ENCODE measurements at places on chromosomes 12 and 14.

GRCh38 chr12:51371295-51371953, 19.8 kb downstream of the GALNT6 start:
- peak; percentile 96 for DNase-seq

DNA sequence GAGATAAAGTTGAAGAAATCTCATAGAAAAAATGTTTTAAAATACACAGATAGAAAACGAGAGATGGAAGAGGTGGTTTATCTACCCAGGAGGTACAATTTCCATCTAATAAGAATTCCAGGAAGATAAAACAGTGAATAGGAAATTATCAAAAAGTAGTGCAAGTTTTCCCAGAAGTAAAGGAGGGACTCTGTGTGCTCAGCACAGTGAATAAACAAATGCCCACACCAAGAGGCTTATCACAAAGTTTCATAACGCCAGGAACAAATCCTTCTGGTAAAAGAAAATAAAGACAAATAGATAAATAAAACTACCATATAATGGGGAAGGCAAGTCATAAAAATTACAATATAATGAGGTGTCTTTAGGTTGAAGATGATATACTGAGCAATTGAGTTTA, 179.0 kb downstream of the SLC41A2 start:
- no peak for DNase-seq

- no peak for DNase-seq
These were observed 5.4 kb downstream of the SAMD4A start for GRCh38 chr14:54572316-54572715.

GRCh38 chr12:66065641-66066136, 64.9 kb downstream of the LLPH start:
- no peak for DNase-seq

DNA sequence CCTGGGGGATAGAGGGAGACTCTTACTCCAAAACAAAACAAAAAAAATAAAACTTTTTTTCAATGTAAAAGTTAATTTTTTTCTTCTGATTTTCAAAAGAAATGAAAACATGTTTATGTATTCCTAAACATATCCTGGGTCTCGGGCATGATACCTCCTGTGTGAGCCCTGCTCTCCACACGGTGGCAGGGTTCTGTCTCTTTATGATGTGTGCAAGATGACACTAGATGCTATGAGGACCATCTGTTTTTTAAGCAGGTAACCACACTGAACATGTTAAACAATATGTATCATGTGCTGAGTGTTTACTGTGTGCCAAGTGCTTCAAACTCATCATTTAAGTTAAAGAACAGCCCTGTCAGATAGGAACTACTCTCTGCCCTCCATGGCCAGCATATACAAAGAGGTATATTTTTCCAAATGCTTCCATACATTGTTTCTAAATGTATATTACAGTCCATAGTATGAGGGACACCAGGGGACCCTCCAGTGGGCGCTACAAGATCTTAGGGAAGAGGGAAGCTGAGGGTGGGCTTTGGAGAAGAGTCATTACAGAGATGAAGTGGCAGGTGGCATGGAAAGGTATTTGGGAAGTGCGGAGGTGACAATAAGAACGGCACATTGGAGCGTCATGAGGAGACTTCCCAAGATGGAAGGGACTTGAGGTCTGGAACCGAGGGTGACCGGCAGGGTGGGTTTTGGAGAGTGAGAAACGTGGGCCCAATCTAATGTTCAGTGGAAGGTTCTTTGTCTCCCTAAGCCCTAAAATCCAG, 28.5 kb downstream of the FOS start:
- DNase-seq, result peak; percentile 39

DNA sequence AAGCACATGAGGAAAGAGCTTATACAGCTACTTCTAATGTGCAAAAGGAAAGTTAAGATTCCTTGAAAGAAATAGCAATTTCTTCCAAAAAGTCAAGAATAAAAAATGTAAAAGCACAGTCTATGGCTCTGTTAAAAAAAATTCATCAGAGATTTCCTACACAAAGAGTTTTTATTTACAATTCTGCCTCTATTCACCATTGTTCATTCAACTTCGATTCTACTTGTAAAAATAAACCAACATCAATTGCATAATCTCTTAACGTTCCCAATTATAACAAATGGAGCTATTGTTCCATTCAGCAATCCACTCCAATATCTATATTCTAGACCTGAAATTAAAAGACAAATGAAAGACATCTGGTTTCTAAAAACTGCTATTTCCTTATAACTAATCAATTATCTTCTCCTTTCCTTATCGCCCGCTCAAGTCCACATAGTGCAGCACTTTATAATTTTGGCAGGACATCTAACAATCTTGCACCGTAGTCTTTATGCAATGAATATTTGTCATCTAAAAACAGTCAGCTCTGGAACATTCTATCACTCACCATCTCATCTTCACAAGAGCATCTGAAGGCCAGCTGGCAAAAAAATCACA, 6.2 kb downstream of the EIF2S3B start:
- DNase-seq, result no peak

GRCh38 chr14:36271939-36272907, 48.2 kb downstream of the MBIP start:
- peak; percentile 41 for DNase-seq

GRCh38 chr14:40629144-40629543, 977.5 kb upstream of the LRFN5 start:
- no peak for DNase-seq

- no peak for DNase-seq
These were observed 165.4 kb downstream of the SLC15A5 start for GRCh38 chr12:16112130-16112529.

- DNase-seq, result no peak
These were observed 374 bp downstream of the CYP46A1 start for GRCh38 chr14:99684410-99684934.

- no peak for DNase-seq
These were observed 168.3 kb downstream of the PAWR start for GRCh38 chr12:79522257-79522988.

GRCh38 chr14:31440280-31440679, 17.0 kb downstream of the DTD2 start:
- DNase-seq, result no peak

DNA sequence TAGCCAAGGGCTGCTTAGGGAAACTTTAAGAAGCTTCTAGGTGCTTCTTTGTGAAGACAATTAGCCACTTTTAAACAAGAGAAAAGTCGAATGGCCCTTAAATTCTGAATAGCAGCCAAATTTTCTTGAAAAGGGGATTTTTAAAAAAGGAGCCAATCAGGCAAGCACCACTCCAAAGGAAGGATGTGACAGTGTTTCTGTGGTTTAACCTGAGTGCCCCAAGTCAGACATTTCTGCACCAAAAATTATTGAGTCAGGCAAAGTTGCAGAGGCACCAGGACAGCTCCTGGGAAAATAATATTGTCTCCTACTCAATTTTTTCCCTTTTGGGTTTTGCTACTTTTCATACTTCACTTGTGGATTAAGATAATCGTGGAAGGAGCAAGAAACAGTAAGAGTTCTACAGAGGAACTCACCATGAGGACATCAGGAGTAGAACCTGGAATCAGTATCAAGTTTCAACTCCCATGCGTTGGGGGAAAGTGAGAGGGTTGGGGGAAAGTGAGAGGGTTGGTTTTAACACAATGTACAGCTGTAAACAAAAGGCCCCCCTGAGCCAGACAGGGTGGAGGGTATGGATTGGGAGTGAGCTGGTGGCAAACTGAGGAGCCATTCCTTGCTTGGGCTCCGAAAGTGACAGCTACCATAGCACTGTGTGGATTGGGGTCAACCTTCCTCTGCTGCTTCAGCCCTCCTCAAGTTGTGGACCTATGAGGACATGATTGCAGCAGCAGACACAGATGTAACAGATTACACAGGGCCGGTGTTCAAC, 90.8 kb downstream of the SLC38A1 start:
- DNase-seq, result no peak

Measured in AG20443 (cell line).